Muscle of back (tissue), 13 donors: ENCODE measurements at places on chromosomes 11 and 22.

GRCh38 chr11:32616903-32617302 lies 33.3 kb downstream of the EIF3M start:
- no peak for DNase-seq

DNA sequence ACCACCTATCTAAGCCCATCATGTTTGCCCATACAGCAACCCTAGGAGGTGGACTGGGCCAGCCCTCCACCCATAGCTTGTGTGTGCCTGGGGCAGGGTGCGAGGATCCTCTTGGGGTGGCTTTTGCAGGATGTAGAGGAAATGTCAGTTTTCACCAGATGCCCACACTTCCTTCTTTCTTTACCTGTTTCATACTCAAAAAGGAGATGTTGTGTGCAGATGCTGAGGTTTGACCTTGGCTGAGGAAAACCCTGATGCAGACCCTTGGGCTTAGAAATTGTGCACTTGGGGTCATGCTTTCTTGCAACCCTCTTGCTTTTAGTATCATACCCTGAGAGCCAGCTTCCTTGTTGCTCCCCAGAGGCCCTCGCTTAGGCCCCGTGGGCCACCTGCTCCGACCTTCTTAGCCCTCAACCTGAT lies 2.2 kb downstream of the HTR3A start:
- no peak for DNase-seq

DNA sequence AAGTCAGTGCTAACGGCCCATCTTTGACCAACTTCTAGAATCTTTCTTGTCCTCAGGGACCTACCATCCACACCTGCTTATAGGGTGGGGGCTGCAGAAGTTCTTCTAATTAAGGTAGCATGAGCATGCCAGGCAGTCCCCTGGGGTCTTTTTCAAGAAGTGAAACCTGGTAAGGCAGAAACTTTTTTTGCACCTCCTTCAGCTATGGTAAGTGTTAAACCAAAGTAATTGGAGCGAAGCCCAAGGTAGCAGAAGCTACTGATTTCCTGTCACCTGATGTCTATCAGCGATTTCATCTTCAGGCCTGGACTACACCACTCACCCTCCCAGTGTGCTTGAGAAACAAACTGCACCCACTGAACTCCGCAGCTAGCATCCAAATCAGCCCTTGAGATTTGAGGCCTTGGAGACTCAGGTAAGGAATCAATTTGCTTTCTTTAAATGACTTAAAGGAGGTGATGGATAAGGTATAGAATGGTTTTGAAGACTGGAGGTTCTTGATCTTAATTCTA lies at the start of gene MS4A1:
Gene MS4A1 (plus strand): TSS at position 317 of the 512 bp plus-strand sequence. CDS start 6,528 bp downstream, outside the sequence.
- no peak for DNase-seq

- no peak for DNase-seq
These were observed 933 bp downstream of the BRSK2 start for GRCh38 chr11:1390569-1391164.

GRCh38 chr22:40044870-40045834 lies 50.4 kb downstream of the FAM83F start:
- peak; percentile 55 for DNase-seq

DNA sequence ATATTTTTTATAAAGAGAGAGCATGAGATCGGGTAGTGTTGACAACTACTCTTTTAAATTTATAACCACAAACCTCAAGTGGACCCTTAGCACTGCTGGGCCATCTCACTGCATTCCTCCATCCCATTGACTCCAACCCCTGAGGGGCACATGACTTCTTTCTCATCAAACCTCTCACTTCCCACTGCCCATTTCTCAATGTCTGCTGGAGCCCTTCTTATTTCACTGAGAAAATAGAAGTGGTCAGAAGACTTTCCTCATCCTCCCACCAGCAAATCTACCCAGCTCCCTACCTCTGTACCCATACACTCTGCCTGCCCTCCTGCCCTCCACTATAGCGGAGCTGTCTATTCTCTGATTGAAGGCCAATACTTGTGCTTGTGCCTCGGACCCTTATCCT lies 370.6 kb upstream of the MPPED2 start:
- DNase-seq: no peak

- DNase-seq: no peak
These were observed 33.7 kb upstream of the PRR5 start for GRCh38 chr22:44668190-44668885.

- no peak for DNase-seq
These were observed 38.4 kb downstream of the MOB2 start for GRCh38 chr11:1447845-1448825.

- DNase-seq: peak; percentile 29
These were observed 62.7 kb downstream of the DBX1 start for GRCh38 chr11:20097319-20098221.

DNA sequence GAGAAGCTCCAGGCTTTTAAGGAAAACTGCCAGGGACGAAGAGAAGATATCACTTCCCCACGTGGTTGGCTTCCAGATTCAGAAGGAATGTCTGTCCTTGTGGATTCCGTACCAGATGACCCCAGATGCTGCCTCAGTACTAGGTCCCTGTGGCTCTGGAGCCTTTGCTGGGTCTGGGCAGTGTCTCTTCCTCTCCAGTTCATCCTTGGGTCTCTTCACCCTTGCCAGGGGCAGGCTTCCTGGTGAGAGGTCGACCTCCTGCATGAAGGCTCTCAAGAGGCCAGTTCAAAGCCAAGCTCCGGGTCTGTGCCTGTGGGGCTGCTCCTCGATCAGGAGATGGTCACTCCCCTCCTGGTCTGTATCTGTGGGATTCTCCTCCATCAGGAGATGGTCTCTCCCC lies 74.7 kb upstream of the B3GAT1 start:
- no peak for DNase-seq

DNA sequence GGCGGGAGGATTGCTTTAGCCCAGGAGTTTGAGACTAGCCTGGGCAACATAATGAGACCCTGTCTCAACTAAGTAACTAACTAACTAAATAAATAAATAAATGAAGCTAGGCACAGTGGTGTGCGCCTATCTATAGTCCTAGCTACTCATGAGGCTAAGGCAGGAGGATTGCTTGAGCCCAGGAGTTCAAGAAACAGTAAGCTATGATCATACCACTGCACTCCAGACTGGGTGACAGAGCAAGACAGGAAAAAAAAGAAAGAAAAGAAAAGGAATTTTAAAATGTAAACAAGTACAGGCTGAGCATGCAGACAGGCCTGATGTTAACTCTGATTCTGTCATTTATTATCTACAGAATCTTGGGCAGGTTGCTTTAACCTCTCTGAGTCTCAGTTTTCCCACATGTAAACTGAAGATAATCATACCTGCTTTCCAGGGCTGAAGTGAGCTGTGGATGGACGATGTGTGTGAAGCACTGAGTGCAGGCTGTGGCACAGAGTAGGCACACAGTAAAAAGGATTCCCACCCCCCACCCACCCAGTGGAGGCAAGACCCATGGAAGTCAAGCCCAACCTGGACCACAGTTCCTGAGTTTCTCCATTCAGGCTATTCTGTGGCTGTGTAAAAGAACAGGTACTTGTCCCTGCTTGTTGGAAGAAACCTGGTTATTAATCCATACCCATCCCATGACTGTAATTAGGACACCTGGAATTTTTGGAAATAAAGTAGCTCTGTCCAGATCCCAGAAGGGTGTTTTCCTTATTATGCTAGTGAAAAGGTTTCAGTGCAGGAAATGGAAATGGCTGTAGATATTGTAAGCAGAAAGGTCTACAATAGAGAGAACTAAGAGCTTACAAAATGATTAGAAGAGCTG lies 18.7 kb upstream of the SCUBE2 start:
- no peak for DNase-seq

GRCh38 chr11:122209619-122210366 lies 93.8 kb upstream of the BLID start:
- peak; percentile 71 for DNase-seq

- DNase-seq: no peak
These were observed 700 bp upstream of the STX3 start for GRCh38 chr11:59754494-59754858.

- no peak for DNase-seq
These were observed 111.5 kb downstream of the RPL27A start for GRCh38 chr11:8794126-8794525.

DNA sequence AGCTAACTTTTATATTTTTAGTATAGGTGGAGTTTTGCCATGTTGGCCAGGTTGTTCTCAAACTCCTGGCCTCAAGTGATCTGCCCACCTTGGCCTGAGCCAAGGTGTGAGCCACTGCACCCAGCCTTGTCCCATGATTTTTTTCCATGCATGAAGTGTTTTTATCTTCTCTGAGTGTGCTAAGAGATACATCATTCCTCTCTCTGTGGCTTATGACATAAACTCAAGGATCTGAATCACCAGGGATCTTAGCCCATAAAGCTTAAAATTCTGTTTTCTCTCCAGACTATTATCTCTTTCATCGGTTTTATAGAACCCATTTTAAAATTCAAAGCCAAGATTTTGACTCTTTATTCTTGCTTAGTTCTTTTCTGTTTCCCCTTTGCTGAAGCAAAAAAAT lies 48.4 kb upstream of the C11orf58 start:
- DNase-seq: no peak

DNA sequence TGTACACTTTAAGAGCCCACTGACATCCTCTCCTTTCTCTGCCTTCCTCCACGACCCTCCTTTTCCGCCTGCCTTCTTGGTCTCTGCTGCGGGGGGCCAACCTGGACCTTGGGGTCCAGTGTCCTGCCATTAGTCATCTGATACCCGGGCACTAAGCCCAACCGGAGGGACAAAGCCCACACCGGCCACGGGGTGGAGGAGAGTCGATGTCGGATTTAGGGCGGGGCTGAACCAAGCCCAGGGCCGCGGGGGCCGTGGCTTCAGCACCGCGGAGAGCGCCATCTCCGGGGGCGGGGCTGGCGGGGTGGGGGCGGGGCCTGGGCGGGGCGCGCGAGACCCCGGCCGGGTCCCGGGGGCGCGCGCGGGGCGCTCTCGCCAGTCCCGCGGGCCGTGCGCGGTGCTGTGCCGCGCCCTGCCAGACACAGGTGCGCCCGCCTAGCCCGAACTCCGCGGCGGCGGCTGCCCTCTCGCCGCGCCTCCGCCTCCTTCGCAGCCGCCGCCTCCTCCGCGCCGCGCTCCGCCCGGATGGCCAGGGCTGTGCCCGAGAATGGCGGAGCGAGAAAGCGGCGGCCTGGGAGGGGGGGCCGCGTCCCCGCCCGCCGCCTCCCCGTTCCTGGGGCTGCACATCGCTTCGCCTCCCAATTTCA lies at the start of gene MAPK8IP1:
Gene MAPK8IP1 (plus strand): TSS at position 378 of the 647 bp plus-strand sequence. CDS start 170 bp downstream, at position 548.
- DNase-seq: peak; percentile 40

DNA sequence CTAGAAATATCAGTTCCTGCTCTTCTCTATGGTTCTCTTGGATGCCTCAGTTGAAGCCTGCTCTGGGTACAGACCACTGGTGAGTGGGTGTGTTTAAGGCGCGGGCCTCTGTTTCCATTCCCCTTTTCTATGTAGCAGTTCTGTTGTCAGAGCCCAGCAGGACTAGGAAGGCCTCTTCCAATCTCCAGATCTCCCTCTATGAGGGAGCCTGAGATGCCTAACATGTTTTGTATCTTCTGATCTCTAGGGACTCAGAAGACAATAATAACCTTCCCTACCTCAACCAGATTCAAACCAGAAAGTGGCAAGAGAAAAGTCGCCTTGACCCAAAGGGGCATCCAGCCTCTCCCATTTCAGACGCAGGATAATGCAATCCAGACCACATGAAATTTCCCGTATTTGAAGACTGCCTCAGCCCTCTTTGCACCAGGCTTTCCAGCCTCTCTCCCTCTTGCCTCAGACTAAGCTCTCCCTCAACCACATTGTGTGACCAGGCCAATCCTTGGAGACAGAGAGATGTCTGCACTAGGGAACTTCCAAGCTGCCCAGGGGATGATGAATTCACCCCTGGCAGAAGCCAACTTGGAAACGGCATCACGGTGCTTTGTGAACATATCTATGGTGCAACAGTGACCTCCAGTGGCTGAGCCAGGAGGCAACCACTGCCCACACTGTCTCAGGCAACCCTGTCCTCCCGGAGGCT lies 150.1 kb upstream of the UBASH3B start:
- peak; percentile 87 for DNase-seq

GRCh38 chr11:76666408-76666807 lies 4.1 kb downstream of the LRRC32 start:
- peak; percentile 56 for DNase-seq

DNA sequence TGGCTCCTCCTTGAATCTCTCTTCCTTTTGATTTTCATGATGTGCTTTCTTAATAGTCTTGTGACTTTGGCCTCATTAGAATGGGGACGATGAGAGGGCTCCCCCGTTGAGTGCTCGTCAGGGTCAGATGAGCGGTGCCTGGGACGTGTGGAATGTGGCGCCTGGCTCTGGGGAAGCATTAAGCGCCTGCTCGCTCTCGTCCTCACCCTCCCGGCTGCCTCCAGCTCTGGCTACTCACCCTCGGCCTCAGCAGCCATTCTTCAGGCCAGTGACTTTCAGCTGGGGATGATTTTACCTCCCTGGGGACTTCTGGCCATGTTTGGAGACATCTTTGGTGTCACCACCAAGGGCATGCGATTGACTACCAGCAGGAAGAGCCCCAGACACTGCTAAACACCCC lies 69.7 kb downstream of the RPS6KA4 start:
- DNase-seq: no peak

DNA sequence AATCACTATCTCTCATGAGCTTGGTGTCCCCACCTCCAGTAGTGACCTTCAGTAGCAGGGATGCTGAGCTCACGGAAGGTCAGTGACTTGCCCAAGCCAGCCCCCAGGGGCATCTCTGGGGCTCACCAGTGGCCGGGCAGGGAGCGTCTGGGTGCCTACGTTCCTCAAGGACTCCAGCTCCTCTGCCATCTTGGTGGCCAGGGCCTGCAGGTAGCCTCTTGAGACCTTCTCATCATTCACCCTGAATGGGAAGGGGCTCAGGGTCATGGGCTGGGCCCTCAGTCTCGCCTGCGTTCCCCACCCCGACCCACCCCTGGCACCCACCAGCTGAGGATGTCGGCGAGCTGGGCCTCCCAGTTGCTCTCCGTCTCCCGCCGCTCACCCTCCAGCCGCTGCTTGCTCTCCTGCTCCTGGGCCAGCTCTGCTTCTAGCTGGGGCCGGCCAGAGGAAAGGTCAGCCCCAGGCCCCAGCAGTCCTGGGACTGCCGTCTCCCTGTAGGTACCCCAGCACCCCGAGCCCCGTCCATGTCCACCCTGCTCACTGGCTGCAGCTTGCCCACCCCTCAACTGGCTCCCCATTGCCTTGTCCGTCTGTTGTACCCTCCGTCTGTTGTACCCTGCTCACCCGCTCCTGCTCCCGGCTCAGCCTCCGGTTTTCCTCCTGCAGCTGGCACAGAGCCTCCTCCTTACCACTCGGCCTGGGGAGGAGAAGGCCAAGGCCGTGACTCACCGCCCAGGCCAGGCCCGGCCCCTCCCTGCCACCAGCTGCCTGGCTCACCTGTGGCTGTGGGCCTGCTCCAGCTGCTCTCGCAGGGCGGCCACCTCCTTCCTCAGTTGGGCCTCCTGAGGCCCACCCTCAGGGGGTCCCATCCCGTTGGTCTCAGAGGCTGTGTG lies 9.5 kb downstream of the CDC42BPG start:
- DNase-seq: no peak

DNA sequence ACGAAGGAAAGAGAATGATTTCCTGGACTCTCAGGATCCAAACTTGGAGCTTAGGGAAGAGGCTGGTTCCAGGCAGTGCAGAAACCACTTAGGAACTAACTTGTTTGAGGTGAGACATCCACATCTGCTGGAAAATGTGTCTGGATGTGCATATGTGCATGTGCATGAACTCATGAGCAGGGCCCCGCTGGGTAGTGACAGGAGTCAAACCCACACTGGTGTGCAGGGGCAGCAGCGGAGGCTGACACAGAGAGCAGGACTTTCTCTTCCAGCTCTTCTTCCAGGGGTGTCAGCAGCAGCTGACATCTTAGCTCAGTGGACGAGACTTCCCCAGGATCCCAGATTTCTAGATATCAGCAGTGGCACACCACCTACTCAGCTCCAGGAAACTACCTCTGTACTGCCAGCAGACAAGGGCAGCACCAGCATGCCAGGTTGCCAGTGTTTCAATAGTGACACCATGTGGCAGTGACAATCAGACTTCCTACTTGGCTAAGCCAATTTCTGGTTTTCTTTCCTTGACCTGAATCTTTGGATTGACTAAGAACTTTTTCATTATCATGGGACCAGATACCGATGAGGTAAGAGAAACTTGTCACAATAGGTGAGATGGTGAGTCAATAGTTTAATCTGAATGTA lies 227.5 kb upstream of the ZC3H12C start:
- no peak for DNase-seq
